Spleen (tissue), 13 donors: ENCODE measurements at places on chromosomes 3 and 15.

- DNase-seq = no peak
These were observed 31.9 kb downstream of the EHD4 start for GRCh38 chr15:41940441-41940857.

DNA sequence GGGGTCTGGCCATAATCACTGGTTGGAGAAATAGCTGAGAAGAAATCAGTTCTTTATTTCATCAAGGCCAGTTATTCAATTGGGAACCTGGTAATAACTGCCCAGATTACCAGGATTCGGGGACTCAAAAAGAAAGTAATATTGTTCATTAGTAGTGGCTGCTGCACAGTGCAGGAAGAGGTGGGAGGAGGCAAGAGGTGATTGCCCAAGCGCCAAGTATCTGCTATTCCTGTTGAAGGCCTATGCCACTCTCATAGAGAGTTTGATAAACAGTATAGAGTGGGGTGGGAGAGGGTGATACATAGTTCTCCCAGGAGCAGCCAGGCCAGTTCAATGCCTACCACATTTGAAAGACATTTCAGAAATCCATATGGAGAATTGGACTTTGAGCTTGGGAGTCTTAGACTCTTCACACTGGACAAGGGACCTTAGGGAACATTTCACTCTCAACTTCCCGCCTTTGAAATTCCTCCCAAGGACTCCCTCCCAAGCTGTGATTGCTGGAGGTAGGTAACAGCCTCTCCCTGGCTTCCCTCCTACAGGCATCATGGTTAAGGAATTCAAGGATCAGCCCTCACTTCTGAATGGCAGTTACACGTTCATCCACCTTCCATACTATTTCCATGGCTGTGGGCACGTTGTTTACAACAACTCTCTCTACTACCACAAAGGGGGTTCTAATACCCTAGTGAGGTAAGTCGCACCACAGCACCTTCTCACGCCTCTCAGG lies 59.8 kb downstream of the GLDN start:
- no peak for DNase-seq

DNA sequence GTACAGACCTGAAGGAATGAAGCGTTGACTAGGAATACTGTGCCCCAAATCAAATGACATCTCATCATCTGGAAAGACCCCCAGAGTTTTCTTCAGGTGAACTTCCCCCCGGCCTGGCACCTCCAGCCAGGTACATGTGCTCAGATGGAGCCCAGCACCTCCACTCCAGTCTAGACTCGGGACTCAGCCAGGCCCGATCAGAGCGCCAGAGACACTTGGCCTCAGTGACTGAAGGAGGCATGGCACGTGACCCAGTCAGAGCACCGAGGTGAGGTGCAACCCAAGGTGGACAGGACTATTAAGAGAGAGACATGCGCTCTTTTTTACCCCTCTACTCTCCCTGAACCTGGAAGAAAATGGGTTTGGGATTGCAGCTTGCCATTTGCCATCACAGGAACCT lies 48.5 kb downstream of the CD47 start:
- DNase-seq = no peak

- DNase-seq = no peak
These were observed 412.5 kb downstream of the SOX2 start for GRCh38 chr3:182124187-182124586.

DNA sequence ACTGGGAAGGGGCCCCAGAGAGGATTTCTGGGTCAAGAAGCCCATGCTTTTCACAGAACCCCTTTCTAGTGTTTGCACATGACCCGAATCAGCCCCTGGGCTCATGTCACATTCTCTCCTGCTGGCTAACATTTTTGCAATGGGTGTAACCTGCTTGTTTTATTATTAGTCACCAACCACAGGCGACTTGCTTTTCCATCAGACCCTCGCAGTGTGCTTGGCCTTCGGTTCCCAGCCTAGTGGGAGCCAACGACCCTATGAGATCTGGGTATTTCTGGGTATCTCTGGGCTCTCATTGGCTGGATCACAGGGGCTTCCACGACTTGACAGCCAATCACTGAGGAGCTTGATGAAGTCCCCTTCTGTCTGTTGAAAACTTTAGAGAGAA lies 11.0 kb upstream of the FBLN2 start:
- DNase-seq = no peak

DNA sequence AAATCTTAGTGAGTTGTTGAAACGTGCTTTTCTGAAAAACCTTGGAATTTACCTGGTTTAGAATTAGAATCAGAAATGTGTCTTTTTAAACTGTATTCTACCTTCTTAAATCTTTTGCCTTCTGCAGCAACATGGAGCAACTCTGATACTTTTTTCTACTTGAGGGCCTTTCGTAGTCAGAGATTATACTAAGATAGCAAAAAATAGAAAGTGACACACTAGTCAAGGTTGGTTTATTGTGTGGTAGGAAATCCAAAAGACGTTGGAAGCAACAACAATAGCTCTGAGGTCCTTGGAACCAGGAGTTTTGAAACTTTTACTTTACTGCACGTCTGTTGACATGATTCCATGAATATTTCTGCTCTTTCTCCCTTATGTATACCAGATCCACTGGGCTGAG lies 294.9 kb downstream of the LPP start:
- DNase-seq = no peak

- peak; percentile 91 for DNase-seq
These were observed at the start of gene UBE2Q2 for GRCh38 chr15:75842722-75843677. Gene UBE2Q2, plus strand, starts transcription at chr15:75843447. Its CDS starts 220 bp downstream, at chr15:75843667.

DNA sequence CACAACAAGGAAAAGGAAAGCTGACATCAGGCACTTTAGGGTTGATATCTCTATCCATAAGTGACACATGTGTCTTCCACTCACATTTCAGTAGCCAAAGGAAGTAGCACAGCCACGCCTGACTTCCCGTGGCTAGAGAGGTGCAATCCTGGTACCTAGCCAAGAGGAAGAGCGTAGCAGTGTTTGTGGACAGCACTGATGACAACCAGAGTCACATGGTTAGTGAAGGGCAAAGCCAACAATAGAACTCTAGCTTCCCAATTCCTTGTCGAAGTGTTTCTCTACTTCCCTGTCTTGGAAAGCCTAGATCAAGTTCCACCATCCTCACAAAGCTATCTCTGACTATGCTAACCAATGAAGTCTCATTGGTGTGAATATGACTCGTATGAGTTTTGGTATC lies 189.2 kb downstream of the RSL24D1 start:
- no peak for DNase-seq

DNA sequence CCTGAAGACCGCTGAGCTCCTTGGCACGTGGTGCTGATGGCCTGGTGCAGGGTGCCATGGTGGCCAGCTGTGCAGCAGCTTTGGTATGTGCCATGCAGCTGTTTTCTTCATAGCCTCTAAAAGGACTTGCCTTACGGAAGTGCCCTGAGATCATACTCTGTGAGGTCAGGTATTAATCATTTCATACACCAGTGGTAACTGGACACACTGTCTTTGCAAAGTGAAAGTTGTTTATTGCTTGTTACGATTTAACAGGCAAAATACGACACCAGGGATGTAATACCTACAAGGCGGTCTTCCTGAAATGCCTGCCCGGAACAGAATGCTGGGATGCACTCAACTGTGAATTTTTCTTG lies 184.6 kb downstream of the ATP10A start:
- DNase-seq = no peak

DNA sequence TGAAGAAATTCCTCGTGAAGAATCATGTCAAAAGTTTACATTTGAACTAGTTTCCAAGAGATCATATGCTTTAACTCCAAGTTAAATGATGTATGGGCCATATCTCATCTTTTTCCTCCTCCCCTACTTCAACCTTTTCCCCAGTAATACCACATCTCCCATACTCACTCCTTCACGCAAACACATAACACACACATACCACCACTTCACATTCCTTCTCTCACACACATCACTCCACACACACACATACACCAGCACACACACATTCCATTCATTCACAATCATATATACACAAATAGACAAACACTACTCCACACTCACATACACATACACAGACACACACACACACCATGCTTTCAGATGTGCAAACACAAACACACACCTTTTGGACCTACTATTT lies 769.0 kb upstream of the NR2F2 start:
- no peak for DNase-seq

- no peak for DNase-seq
These were observed 181.0 kb upstream of the FEZF2 start for GRCh38 chr3:62554264-62554799.

- DNase-seq = peak; percentile 65
These were observed 90.3 kb downstream of the PLXNA1 start for GRCh38 chr3:127072971-127073783.

- no peak for DNase-seq
These were observed 580.9 kb downstream of the EDEM1 start for GRCh38 chr3:5768281-5768945.

DNA sequence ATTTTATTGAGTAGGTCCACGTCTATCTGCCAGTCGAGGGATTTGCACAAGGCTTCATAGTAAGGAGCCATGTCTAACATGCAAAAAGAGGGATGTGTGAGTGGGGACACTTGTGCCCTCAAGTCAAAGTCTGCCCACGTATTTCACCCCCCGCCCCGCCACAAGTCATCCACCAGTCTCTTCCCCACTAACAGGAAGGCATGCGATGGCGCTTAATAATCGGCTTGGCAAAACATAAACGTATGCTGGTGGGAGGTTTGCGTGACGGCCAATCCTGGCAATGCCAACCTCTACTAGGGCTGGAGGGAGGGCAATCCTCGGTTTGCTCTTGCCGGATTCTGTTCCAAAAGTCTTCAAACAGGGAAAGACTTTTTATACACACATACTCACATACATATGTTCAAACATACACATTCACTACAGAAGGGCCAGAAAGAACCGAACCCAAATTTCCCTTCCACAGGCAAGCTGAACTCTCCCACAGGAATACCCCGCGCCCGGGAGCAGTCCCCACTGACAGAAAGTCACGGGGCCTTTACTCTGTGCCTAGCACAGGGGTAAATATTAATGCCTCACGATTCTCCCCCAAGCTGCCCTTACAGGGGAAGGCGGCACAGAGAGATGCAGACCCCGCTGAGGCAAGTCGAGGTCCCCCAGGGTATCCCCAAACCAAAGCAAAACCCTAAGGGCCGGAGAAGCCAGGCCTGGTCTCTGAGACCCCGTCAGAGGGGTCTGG lies 675 bp downstream of the PSMD6 start:
- DNase-seq = peak; percentile 76

- peak; percentile 88 for DNase-seq
These were observed 59.2 kb upstream of the HERC1 start for GRCh38 chr15:63892794-63893441.
